ENCODE measurements at places on chromosomes 1 and 21. TPM values are rescaled to one million over a fixed set of nuclear protein-coding genes. Genes with fewer than 3 reads are reported as not detected.

GRCh38 chr1:26627954-26628353 lies 67.9 kb upstream of the ARID1A start:
- DNase-seq, result no peak

DNA sequence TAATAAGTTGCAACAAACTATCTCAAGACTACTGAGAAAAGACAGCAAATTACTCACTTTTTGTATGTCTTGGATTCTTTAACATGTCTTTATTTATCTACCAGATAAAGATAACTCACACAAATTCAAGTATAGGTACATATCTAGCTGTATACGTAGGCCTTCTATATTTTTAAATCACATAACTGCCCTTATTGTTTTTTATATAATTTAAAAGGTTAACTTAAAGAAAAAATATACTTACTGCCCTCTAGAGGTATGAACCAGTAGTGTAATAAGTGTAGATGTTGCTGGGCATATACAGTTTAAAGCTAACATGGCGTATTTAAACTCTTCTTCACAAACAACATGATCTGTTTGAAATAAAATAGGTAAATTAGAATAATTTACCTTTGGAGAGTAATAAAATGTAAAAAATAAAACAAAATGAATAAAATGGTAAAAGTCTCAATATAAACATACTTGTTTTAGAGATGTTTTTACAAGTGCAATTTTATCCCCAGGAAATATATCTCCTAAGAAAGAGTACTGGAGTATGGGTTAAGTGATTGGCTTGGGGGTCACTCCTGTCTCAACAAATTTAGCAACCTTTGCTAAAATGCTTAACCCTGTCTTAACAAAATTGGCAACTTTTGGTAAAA lies 235.2 kb downstream of the KCNT2 start:
- no peak for DNase-seq

DNA sequence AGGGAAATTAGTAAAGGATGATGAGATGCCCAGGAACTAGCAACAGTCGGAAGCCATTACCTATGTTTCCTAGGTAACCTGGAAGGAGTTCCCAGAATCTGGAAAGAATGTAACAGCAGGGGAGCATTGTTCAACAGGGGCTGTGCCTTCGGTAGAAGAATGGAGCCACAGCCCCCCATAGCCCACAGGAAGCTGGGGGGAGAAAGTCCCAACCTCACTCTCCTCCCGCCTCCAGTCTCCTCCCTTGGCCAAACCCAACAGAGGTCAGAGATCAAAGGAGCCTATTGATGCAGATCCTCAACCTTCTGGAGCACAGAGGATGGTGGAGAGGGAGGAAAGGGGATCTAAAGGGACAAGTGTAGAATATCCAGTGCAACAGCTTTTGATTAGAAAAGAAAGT lies 131.5 kb upstream of the SLC44A3 start:
- DNase-seq, result no peak

DNA sequence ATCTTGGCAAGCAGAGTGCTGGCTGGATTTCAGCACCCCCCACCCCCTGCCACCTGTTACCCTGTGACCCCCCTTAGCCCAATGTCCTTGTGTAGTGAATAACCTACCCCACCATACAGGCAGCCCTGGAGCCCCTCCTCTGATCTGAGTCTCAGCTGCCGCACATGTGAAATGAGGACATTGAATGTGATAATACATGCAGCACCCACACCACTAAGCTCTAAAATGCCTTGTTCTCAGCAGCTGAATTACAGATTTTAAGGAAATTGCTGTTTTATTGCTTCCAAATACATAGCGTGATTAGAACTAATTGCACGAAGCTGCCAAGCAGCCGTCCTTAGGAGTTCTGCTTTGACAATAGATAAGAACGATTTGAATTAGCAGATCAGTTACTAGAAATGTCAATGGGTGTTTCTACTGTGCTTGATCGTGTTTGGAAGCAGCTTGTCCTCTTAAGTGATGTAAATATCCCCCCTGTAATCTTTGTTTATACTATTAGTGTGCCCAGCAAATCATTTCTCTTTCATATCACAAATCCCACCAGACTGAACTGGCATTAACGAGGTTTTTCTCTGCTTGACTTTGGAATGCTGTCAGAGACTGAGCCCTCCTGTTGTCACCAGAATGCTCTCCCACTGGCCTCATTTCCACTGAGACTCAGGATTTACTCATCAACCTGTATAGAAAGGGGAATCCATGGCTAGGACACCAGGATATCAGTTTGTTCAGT lies 4.9 kb downstream of the SLAMF8 start:
- DNase-seq, result no peak

The RXFP4 gene
- not detected for polyA plus RNA-seq

The SPRR5 gene
- polyA plus RNA-seq, result not detected

All from liver (tissue), 10 donors.